NCI-H187 treated with DMSO at 0.1 percent for 48 hours (cell line): ENCODE measurements at places on chromosomes 16 and 17.

GRCh38 chr17:9258115-9259015 lies 237.1 kb downstream of the NTN1 start:
- DNase-seq = no peak

DNA sequence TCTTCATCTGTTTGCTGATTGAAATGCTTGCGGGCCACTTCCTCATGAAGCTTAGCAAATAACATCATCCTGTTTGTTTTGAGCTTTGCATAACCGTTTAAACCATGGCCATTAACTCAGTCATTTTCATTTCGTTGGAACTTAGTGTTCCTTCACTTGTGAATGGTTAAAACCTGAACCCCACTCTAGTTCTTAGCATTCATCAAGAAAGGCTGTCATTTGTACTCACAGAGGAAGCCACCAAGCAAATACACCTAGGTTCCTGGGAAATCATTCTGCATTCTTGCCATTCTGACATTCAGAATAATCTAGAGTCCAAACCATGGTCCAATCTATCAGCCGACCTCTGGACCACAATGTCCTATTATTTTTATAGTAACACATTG lies 8.4 kb upstream of the TAT start:
- no peak for DNase-seq

DNA sequence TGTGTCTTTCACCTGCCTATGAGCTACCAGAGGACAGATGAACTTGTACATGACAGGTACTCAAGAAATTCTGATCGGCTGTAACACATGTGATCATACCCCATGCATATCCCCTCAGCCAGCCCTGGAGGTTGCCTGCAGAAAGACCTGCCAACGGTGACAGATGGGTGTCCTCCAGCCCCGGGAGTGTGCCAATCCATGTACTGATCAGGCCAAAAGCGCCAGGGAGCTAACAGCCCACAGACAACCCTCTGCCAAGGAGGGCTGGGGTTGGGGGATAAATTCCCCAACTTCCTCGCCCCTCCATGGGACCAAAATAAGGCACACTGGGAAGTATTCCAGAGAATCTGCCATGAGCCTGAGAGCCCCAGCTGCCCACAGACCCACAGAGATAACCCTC lies 189.4 kb downstream of the CCT6B start:
- DNase-seq = no peak

DNA sequence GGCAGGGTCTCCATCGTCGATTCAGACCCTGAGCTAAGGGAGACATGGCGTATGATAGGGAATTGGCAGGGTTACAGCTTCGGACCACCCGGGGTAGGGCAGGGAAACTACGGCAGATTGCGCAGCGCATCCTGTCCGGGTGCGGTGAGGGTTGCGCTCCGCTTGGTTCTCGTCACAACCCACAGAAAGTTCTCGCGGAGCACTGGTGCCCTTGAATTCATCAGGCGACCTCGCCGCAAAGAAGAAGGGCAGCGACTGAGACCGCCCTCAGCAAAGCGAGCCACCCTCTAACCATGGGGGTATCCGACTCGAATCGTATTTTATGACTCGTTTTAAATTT lies 1.2 kb downstream of the HS3ST3B1 start:
- no peak for DNase-seq

DNA sequence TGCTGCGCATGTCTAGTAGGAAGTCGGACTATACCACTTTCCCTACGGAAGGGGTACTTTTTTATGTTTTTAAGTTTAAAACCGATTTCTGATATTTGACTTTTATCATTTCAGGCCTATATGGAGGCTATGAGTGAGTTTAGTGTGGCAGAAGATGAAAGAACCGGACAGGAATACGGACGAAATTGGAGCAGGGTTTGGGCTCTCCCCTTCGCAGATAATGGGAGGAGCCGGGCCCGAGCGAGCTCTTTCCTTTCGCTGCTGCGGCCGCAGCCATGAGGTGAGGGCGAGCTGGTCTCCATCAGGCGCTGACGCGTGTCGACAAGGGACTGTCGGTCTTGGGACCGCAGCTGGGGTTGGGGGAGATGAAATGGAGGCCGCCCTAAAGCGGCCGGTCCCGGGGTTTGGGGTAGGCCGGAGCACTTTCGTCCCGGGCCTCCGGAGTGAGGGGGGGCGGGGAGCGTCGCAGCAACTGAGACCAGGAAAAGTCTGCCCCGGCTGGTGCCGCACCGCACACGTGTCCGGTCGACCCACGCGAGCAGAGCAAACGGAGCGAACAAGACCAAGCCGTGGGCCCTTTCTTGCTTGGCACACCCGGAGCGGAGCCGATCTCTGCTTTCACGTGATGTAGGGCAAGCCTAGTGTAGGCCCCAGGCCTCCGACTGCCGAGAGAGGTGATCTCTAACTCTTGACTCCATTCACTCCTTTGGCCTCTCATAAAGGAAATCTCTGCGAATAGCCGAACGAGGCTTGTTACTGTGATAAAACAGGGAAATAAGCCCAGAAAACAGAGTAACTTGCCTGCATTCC lies at the start of gene RPL19:
Gene RPL19 (plus strand): TSS at position 214 of the 810 bp plus-strand sequence. CDS start 62 bp downstream, at position 276.
- DNase-seq = no peak
